NCI-H510A (cell line): ENCODE measurements at places on chromosomes 16 and 17.

GRCh38 chr17:72382971-72383722 is 262.3 kb downstream of the SOX9 start:
- DNase-seq: no peak

- DNase-seq: no peak
Observed at GRCh38 chr16:47979164-47979520, 176.7 kb downstream of the ABCC12 start.

DNA sequence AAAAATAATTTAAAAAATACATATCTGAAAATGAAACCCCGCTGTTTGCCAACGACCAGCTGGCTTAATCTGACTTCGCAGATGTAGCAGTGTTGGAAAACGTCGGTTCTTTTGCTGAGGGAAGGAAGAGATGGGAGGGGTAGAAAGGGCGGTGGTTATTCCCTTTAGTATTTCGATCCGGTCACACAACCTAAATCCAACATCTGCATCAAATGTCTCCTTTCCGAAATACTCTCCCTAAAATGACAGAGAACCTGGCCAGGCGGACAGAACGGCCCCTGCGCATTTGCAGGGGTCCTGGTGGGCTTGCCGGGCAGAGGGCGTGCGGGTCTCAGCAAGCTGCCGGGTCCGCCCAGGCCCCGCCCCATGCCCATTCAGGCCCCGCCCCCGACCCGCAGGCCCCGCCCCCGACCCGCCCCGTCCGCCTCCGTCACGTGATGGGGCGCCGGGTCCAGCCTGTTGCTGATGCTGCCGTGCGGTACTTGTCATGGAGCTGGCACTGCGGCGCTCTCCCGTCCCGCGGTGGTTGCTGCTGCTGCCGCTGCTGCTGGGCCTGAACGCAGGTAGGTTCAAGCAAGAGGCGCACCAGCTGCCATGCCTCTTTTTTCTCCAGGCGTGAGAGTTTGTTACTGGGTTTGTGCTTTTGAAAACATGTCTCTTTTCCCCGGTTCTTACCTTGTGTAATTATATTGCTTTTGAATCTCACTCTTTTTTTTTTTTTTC is at the start of gene SCPEP1:
Gene SCPEP1 (plus strand): TSS at position 459 of the 723 bp plus-strand sequence. CDS start 29 bp downstream, at position 488.
- DNase-seq: peak; percentile 82

DNA sequence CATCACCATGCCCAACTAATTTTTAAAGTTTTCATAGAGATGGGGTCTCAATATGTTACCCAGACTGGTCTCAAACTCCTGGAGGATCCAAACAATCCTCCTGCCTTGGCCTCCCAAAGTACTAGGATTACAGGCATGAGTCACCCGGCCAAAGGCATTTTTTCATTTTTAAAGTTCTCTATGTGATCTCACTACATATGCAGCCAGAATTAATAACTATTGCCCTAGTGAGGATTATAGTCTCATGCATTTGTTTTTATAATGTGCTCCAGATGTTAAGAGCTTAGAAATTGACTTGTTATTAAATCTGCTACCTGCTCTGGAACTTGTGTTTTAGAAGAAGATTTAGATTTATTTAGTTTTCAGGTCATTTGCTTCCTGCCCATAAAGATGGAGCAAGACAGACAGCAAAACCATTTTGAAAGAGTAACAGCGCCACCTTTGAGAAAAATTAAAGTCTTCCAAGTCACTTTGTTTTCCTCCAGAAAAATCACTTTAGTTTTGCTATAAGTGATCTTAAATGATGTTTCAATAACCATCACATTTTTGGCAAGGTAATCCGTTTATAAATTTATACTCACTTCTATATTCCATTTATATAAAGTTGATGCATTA is 79.5 kb downstream of the CA4 start:
- no peak for DNase-seq

GRCh38 chr17:19346351-19347255 is 15.9 kb downstream of the B9D1 start:
- DNase-seq: no peak

GRCh38 chr17:78599419-78599818 is 22.2 kb upstream of the DNAH17 start:
- no peak for DNase-seq

DNA sequence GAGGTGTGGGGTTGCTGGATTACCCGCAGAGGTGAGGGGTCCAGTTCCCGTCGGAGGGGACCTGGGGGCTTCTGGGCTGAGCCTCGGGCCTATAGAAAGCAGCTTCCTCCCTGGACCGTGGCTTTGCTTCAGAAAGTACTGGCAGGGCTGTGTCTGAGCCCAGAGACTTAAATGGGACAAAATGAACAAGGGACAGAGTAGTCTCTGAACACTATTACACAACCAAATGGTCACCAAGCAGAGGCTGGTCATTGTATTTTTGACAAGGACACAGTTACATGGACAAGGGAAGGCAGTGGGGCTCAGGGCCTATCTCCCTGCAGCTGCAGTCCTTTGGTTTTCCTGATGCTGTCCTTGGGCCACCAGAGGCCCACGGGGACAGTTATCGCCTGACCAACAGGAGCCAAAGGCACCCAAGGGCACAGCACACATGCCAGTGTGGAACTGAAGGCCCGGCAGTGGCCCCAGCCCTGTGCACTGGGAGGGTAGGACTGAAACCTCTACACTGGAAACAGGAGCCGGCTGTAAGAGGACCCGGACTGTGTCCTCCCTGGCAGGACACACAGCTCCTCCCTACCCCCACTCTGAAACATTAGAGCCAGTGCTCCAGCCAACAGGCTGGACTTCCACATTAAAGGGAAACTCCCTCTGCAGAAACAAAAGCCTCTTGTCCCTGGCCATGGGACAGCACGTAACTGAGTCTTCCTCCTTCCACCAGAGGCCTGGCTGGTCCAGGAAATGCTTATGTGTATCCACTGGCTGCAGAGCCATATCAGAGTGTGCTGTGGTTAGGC is 26.0 kb upstream of the ERN1 start:
- DNase-seq: no peak

DNA sequence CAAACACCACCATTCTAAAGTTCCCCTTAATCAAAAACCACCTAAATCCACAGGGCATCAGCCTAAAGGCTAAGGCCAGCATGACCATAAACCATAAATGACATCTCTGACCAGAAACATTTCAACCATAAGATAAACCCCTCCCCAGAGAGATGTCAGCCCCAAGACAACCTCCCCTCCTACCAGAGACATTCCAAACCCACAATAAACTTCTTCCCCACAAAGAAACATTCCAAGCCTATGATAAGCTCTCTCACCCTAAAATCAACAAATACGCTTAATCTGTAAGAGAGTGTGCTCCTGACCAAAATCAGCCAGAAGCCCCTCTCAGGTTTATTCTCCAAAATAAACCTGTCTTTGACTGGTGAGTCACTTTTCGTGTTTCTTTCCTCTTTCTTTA is 54.8 kb downstream of the SLFN5 start:
- DNase-seq: no peak

DNA sequence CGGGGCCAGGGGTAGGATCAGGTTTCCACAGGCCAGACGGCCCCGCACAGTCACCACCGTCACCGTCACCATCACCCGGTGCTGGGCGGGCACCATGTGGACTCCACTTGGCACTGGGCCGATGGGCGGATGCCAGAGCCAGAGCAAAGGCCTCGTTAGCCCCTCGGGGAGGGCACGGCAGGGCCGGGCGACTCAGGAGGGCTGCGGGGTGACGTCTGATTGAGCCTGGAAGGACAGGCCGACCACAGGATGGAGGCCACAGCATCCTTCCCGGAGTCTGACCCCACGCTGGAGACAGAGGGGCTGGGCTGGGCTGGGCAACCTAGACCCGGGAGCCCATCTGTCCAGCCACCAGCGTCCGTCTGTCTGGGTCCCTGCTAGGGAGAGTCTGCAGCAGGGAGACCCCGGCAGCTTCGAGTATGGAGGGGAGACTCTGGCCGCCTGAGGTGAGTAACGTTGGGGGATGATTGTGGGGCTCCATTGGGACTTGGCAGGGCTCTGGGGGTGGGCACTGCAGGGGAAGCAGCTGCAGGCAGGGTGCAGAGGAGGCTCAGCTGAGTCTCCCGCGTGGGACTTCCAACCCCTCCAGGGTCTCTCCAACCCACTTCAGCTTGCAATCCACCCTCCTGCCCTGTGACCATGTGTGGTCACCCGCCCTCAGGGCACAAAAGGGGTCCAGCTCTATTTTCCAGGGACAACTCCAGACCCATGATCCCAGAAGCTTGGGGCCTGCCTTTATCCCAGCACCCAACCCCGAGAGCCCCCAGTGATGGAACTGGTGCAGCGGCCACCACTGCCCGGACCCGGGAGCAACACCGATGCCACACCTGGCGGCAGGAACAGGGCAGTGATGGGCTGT is 22.6 kb downstream of the SLC25A10 start:
- no peak for DNase-seq

DNA sequence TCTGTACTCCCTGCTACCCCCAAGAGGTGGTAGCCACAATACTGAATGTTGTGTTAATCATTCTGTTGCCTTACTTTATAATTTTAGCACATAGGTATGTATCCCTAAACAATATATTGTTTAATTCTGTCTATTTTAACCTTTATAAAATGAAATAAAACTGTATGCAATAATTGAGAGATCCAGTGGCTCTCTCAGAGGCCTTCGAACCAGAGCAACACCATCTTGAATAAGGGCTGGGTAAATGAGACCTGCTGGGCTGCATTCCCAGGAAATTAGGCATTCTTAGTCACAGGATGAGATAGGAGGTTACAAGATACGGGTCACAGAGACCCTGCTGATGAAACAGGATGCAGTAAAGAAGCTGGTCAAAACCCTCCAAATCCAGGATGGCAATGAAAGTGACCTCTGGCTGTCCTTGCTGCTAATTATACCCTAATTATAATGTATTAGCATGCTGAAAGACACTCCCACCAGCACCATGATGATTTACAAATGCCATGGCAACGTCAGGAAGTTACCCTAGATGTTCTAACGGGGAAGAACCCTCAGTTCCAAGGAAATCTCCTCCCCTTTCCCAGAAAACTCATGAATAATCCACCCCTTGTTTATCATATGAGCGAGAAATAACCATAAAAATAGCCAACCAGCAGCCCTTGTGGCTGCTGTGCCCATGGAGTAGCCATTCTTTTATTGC is 2.0 kb upstream of the CANT1 start:
- no peak for DNase-seq

DNA sequence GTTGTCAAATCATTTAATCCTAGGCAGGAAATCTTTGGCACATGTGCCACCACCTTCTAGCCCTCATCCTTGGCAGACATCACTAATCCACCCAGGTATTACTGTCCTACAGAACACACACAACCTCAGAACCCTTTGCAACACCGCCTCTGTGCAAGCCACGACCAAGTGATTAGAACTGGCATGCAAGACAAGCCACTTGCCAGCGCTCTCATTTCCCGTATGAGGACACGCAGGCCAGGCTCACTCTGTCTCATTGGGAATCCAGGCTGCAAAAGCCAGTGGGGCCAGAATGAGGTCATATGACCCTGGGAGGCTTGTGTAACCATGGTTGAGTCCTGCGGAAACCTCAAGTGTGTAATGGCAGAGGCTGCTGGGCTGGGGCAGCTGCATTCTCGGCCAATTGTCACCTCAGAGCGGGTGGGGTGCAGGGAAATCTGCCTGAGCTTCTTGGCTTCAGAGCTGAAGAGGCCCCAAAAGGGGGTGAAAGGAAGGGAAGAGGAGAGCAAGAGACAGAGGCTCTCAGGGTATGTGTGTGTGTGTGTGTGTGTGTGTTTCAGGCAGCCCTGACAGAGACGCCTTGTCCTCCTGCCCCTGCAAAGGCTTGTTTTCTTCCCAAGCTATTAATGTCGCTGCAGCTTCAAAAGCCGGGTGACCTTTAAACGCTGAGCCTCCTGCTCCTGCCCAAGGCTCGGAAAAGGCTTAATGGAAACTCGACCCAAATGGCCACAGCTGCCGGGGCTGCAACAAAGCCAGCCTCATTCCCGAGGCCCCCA is 43.2 kb upstream of the MRPS23 start:
- DNase-seq: peak; percentile 96

GRCh38 chr17:21508211-21508610 is 132.1 kb downstream of the KCNJ12 start:
- DNase-seq: no peak

DNA sequence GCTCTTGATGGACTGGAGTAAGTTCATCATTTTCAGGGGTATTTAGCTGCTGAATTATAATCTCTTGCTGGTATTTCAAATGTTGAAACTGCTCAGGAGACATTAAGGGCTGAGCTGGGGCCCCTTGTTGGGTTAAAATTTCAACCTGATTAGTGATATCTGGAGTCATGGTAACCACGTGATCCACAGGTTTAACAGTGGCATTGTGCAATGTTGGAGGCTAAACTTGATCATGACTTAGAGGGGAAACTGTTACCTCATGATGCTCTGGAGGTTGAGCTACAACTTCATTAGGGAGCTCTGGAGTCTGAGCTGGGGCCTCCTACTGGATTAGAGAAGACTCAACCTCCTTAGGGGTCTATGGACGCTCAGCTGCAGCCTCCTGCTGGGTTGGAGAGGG is 17.2 kb upstream of the MPP2 start:
- no peak for DNase-seq

DNA sequence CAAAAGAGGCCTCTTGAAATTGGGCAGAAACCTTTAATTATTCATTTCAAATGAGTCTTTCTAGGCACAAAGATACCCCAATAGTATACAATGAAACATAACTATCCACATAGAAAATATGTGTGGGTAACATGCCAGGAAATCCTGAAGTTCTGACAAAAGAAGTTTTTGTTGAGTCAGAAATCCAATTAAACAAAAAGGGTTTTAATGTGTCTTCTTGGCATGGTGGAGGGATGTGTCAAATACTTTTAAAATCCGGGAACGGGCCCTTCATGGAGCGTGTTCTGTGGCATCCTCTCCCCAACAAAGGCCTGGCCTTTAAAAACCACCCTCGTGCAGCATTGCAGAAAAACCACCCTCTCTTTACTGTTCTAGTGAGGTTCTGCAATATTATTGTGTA is 14.2 kb downstream of the CDRT4 start:
- DNase-seq: no peak

DNA sequence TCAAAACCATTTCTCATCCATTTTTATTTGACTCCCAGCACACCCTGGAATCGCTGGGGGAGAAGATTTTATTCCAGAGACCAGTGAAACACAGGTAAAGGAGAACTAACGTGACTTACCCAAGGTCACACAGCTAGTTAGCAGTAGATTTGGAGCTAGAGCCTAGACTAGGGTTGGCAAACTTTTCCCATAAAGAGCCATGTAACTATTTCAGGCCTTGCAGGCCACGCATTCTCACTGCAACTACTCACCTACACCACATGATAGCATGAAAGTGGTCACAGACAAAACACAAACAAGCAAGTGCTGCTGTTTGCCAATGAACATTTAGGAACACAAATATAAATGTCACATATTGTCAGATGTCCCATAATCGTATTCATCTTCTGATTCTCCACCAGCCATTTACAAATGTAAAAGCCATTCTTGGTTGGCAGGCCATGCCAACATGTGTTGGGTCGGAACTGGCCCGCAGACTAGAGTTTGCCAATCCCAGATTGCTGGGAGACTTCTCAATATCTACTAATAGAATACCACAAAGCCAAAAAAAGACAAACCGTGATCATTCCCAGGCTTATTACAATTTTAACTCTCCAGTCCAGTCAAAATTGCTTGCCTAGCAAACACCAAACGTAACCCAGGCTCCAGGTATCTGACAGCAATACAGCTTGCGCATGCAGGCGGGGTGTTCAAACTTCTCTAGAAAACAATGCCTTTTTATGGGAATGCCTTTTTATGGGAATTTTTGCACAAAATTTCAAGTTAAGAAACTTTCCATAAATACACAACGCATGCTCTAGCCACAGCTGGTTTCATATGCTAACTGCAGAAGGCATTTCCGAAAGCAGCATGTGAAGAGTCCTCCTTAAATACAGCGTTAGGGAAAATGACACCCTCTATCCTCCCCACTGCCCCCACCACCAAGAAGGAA is 20.9 kb downstream of the ZFHX3 start:
- DNase-seq: no peak

- no peak for DNase-seq
Observed at GRCh38 chr17:3167574-3167973, 29.7 kb upstream of the OR1A2 start.
